ENCODE measurements at places on chromosomes 11 and 22.

DNA sequence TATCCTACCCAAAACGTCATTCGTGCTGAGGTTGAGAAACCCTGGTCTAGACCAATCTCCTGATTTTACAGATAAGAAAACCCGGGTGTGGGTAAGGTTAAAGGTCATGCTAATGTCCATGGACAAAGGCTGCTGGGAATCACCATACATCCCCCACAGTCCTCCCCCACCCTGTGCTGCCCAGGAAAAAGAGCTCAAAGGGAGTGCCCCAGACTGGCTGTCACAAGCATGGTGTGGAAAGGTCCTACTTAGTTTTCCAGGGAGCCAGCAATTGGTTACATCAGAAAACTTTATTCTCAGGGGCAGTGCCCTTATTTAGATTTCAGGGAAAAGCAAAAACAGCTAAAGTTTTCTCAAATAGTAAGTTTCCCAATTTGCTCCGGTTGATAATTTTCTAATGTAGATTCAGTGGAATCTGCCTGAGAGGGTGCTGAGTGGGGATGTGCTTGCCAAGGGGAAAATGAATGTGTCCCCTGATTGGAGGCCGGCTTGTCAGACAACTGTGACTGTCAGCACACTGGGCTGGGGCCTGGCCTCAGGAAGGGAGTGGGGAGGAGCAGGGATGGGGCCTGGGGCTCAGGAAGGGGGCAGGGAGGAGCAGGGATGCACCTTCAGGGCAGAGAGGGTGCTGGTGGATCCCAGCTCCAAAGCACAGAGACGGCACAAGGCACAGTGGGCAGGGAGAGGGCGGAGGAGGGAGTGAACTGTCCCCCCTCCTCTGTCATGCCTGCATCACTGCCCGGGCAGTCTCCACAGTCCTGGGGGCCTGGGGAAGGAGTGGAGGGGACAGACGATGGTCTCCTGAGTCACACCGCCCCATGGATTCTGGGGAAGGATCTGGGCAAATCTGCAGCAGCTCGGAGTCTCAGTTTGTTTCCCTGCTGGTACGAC lies 263.6 kb downstream of the KIRREL3 start:
- no peak for DNase-seq

DNA sequence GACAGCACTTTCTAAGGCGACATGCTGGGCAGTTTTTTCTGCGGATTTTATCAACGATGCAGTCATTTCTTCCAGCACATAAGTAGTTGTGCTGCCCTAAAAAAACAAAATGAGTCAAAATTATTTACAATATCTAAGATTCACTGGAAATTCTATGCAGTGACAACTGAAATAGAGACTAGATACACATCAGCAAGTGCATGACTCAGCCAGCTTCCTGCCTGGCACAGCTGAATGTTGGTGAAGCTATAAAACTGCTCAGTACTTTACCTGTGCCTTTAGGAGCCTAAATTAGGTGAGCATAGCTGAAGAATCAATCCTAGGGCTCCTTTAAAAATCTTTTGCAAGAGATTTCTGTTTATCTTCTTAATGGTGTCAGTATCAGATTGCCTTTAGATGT lies 37.8 kb downstream of the PGR start:
- no peak for DNase-seq

- no peak for DNase-seq
Measured at GRCh38 chr11:105935791-105936190, 86.2 kb downstream of the MSANTD4 start.

- DNase-seq = no peak
Measured at GRCh38 chr22:48772286-48772907, 1055.3 kb downstream of the BRD1 start.

GRCh38 chr22:28379075-28379779 lies 300.4 kb downstream of the TTC28 start:
- no peak for DNase-seq

DNA sequence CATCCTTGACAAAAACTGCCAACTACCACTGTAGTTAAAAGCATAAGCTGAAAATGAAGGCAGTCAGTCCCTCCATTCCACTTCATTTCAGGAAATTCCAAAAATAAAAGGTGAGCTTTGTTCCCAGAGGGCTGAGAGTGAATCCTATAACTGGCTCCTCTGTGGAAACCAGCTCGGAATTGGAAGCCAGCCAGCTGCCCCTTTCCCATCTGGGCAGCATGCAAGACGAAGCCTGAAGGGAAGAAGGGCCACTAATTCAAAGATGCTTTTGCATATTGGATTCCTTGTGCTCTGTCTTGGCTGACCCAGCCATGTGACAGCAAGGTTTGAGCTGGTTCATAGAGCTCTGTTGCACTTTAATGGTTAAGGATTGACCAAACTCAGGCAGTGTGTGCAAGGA lies 83.4 kb downstream of the ALX4 start:
- no peak for DNase-seq

DNA sequence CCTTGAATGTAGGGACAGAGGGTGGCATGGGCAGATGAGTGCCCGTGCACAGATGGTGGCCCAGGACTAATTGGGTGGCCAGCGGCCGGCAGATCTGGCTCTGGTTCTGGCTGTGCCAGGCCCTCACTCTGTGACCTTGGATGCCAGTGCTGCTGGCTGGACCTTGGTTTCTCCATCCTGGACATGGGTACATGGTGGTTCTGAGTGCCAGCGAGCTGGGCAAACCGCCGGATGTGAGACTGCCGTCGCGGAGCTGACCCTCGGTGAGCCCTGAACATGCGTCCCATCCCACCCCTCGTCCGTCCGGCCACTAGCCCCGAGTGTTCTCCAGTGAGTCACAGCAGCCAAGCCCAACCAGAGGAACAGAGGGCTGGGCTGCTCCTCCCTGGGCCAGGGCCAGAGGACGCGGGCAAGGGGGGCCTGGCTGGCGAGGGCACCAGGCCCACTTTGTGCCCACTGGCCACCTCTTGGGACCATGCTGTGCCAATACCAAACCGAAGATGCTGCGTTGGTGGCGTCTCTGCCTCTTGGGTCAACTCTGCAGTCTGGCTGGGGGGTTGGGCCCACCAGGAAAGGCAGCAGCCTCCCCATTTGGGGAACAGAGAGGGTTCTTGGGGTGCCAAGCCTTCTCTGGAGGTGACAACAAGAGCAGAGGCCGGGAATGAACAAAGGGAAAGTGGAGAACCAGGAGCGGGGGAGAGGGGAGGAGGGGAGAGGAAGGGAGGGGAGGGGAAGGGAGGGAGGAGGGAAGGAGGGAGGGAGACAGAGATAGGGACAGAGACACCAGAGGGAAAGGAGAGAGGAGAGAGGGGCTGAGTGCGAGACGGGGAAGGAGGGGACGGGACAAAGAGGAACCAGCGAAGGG lies 10.7 kb downstream of the LSP1 start:
- DNase-seq = no peak

DNA sequence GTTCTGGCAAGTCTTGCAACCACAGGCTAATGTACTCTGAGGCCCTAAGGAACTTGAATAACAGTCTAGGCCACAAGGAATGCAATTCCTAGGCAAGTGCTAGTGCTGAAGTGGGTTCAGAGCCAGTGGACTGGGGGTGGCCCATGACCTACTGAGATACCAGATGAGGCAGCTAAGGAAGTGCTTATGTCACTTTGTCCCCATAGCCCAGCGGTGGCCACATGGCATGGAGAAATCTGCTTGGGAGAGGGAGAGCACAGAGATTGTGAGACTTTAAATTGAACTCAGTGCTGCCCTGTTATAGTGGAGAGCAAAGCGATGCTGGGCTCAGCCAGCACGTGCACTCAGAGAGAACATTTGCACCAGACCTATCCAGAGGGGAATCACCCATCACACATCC lies 629.5 kb downstream of the JRKL start:
- DNase-seq = no peak

DNA sequence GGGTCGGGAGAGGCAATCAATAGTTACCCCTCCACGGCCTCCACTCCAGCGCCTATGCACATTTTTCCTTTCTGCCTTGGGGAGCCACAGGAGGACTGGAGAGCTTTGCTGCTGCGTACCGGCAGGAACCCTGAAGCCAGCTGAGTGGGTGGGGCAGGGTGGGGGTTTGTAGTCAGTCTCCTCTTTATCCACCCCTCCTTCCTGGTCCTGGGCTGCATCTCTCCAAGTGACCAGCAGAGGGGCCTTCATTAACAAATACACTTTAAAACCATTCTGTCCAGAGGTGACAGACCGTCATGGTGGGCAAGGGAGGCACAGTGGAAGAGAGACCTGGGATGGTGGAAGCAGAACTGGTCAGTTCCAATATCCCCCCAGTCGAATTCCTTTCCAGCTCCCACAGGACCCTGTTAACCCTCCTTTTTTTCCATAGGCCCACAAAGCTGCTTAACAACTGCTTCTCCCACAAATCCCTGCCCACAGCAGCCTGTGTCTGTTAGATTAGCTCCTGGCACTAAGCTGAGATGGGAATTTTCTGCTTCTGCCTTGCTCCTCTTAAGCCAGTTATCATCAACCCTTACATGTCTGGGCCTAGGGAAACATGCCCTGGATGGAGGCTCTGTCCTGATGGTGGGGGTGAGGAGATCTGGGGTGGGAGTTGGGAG lies 3.9 kb upstream of the ABCG4 start:
- no peak for DNase-seq

DNA sequence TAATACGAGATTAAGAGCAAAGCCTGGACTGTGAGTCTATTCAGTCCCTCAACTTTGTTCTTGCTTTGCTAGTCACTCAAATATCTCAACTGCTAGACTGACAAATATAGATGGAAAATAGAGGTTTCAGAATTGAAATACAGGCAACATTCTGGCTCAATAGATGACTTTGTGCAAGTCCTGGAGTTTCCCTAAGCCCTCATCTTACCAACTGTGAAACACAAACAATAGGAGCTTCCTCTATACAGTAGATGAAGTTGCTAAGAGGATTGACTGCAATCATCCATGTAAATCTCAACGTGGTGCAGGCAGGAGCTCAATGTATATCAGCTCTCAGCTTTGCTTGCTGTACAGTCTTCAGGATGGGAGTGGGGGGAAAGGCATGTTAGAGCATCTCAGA lies 6.2 kb upstream of the MPEG1 start:
- DNase-seq = no peak

DNA sequence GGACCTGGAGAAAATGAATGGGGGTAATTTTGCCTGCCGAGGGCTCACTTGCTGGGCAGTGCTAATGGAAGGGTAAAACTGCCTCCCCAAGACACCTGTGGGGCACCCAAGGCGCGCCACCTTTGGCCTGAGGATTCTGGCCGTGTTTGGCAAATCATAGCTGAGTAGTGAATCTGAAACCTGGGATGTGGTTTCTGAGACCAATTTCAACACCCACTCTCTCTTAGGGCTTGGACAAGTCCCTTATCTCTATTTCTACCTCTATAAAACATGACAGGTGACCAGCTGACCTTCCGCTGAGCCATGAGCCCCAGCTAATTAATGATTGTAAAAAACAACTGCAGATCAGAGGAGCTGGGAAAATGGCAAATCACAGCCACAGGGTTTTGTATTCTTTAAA lies 1.5 kb upstream of the PACSIN3 start:
- DNase-seq = no peak

GRCh38 chr22:40401981-40402406 lies 31.6 kb downstream of the SGSM3 start:
- no peak for DNase-seq

DNA sequence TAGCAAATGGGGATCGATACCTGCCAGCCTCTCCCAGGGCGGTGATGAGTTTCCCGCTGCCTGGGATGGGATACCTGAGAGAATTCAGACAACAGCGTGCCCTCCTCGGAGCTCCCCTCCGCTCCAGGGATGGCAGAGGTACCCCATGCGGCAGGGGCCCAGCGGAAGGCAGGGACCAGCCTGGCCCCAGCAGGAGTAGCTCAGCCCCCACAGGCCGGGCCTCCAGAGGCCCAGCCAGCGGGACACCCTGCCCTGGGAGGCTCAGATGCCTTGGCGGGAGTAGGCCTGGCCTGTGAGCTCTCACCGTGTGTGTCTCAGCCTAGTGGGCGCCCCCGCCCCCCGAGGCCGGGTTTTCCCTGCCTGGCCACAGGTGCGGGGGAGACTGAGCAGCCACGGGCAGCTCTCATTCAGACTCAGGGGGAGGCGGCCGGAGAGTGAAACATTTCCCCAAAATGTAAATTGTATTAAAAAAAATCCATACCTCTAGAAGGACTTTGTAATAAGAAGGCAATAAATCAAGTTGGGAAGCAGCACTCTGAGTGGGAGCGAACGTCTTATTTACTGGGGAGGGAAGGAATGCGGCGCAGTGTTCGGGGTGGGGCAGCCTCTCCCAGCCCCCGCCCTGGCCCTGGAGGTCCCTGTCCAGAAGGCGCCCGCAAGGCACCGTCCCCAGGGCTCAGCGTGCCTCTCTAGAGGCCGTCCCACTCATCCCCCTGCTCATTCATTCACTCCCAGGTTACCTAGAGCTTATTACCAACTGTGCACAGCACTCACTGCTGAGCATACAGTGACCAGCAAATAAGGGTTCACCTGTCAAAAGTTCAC lies 888.0 kb downstream of the BRD1 start:
- no peak for DNase-seq

- no peak for DNase-seq
Measured at GRCh38 chr11:44250421-44250820, 59.5 kb downstream of the ALX4 start.

GRCh38 chr11:82732734-82733443 lies 775 bp downstream of the FAM181B start:
- no peak for DNase-seq

GRCh38 chr22:25134451-25134850 lies 65.2 kb upstream of the CRYBB3 start:
- no peak for DNase-seq

All from stimulated activated CD4-positive, alpha-beta T cell treated with anti-CD3 and anti-CD28 coated beads, Interleukin-2, amount 100 ng/mL, for 48 hours (primary cell).